ENCODE measurements at places on chromosomes 11 and 22.
A peak's percentile ranks its signal among the peaks of the same experiment; 100 is the strongest.

DNA sequence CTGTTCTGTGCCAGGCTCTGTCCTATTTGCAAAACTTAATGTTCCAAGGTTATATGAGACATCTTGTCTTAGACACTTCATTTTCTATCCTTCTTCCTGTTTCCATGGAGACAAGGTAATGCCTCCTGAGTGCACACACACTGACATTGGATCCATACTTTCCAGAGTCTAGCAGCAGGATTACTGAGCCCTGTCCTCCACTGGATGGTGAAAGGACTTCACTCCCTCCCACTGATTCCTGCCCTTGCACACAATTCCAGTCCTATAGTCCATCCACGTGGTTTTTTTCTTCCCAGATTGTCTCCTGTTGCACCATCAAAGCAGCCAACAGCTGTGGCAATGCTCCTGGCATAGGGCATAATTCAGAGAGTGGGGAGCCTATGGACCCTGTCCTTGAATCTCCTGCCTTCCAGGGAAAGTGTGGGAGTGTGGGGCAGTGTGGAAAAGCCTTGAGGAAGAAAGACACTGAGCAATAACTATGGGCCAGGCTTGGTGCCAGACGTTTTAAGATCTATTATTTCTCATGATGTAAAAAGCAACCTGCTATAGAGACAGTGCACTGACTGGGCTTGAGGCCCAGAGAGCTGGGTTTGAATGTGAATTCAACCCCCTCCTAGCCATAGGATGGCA is 31.3 kb downstream of the SERPINH1 start:
- no peak for DNase-seq

DNA sequence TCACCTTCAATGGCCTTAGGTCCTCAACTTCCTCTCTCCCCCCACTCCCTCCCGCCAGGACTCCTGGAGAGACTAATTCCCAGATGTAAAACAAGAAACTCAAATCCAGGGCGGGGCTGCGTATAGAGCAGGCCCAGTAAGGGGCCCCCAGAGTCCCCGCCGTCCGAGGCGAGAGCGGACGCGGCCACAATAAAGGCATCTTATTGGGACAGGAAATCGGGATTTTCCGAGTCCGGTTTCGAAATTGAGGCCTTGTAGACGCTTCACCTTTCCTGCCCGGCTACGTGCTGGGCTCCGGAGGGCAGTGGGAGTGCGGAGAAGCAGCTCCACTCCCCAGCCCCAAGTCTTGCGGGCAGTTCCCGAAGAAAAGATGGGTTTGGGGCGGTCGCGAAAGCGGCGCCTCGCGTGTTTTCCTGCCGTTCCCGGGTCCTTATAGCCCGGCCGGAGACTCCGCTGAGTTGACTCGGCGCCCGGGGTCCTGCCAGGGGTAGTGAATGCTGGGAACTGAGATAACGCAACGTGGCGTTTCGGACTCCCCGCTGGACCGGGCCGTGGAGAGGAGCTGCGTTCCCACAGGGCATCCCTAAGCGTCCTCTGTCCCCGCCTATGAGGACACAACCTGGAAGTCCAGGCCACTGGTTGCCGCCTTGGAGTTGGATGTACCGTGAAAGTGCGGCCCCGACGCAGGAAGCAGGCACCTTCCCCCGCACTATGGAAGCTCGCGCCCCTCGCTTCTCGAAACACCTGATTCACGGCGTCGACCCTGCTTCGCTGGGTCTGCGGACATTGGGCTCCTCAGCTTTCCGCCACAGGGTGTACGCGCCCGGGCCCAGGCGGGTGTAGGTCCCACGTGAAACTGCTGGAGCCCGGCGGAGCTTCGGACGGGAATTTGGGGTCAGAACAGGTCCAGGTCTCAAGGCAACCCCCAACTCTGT is 4.8 kb upstream of the CHRM1 start:
- DNase-seq: no peak

GRCh38 chr11:92122561-92122960 is 102.1 kb upstream of the FAT3 start:
- DNase-seq: no peak

DNA sequence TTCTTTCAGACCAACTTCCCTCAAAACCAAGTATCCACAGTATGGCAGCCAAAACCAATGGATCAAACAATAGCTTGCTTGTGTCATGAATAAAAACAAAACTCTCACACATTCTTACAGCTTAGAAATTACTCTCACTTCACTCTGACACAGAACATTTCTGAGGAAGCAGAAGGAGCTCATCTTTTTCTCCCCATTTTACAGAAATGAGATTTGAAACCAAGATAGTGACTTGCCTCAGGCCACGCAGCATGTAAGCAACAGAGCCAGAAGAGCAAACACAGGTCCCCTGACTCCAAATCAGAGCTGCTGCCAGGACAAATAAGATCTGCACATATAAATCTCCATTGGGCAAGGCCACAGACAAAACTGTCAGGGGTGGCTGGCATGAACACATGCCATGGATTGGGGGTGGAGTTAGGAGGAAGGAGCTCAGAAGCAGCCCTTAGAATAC is 64.8 kb downstream of the RAB30 start:
- no peak for DNase-seq

GRCh38 chr11:77278595-77279506 is 22.6 kb downstream of the GDPD4 start:
- DNase-seq: peak; percentile 44

DNA sequence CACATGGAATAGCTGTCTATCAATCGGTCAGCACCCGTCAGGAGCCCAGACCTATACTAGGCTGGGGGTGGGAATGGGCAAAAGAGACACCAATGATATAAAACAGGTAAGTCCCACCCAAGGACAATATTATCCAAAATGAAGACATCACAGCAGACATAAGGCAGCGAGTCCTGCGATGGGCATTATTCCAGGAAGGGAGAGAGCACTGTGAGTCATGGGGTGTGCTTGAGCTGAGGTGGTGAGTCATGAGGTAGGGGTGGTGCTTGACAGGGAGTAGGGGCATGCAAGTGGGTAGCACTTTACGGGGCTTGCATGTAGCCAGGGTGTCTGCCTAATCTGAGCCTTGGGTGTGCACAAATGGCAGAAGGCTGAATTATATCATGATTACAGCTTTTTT is 605.0 kb upstream of the CADM1 start:
- peak; percentile 68 for DNase-seq

- peak; percentile 1 for DNase-seq
Measured at GRCh38 chr11:98561877-98562395, 458.8 kb upstream of the CNTN5 start.

- no peak for DNase-seq
Measured at GRCh38 chr11:40291741-40292140, 1167.7 kb downstream of the LRRC4C start.
